ENCODE measurements at places on chromosomes 2 and 18. TPM values are rescaled to one million over a fixed set of nuclear protein-coding genes. Genes with fewer than 3 reads are reported as not detected.

DNA sequence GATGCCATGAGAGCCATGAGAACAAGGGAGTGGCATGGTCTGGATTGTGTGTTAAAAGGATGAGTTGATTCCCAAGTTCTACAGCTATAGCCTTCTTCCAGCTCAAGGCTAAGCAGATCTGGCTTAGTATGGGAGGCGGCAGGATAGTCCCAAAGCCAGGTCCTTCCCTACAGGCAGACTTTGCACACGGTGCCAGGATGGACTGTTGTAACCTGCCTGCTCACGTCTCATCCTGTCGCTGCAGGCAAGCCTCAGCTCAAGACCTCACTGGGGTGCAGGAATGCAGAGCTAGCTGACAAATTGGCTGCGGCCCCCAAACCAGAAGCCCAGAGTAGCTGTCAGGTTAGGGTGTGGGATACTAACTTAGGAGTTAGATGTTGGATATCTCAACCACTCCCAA is 28.8 kb upstream of the IGFBP5 start:
- DNase-seq: no peak

- DNase-seq: no peak
These were observed 871.8 kb downstream of the SUCLG1 start for GRCh38 chr2:83587309-83587708.

DNA sequence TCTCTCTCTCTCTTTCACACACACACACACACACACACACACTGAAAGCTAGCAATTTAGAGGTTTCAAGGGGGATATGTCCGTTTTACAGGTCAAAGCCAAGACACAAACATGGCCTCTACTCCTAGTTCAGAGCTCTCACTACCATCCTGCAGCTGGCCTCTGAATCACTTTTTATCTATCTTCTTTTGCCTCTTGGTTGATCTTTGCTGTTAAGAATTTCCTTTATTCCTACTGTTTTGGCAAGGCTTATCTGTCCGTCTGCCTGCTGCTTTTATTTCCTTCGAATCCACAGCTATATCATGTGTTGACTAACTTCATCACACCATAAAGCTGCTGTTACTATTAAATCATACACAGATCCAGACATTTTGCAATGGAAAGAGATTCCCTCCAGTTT is 543.0 kb downstream of the PLCL1 start:
- DNase-seq: no peak

DNA sequence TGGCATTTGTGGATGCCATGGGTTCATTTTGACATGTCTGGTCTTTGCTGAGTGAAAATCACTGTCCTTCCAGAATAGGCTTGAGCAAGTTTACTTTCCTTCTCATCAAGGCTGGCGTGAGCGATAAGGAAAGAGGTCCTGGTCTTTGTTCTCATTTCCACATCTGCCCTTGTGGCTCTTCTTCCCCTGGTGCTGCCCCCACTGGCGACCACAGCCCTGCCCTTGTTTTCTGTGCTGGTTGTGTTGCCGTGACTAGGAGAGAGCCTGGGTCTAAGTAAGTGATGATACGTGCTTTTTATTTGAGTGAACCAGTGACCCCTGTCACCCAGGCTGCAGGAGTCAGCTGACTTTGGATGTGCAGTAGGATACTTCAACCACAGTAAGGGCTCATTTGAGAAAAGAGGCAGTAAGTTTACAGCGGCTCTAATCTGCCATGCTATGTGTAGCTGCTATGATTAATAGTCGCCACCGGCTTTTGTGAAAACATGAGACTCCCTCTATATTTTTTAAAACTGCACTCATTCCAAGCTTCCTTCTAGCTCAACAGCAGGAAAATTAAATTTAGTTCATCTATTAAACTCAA is 441.7 kb downstream of the RNF144A start:
- no peak for DNase-seq

- DNase-seq: no peak
These were observed 1.8 kb downstream of the RETREG2 start for GRCh38 chr2:219179601-219180465.

DNA sequence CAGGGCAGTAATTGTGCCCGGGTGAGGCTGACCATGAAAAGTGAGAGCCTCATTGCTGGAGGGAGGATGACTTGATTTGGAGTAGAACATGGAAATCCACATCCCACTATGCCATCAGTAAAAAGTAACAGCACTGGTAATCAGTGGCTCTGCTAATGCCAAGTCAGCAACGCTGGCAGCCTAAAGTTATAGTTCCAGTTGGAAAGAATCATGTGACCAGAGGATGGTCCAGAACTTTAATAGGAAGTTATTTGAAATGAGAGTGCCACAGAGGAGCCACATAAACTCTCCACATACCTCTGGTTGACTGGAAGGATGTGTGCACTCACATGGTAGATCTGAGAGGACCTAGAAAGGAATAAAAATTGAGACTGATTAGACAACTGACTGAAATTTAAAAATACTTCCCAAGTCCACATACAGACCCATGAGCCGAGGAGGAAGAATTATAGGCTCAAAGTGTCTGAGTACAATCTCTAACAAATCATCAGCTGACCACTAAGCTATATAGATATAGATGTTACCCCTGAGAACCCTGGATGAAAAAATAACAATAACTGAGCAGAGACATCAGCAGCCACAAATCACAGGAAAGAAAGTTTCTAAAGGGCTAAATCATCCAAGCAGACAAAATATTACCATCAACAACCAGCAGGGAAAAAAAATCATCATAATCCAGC is 346.8 kb downstream of the STK39 start:
- no peak for DNase-seq

DNA sequence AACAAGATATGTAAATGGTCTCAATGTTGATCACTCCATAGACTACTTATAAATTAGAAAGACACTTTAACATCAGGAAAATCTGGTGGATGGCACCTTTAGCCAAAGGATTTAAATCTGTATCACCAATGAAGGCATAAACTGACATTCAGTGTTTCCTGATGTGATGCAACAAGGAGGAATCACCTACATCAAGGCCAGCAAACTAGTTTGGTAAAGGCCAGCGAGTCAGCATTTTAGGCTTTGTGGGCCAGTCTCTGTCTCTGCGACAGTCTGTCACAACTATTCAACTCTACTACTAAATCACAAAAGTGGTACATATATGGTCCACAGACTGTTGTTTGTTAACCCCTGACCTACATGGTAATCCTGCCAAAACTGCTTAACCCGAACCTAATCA is 33.3 kb downstream of the C2orf76 start:
- DNase-seq: no peak

DNA sequence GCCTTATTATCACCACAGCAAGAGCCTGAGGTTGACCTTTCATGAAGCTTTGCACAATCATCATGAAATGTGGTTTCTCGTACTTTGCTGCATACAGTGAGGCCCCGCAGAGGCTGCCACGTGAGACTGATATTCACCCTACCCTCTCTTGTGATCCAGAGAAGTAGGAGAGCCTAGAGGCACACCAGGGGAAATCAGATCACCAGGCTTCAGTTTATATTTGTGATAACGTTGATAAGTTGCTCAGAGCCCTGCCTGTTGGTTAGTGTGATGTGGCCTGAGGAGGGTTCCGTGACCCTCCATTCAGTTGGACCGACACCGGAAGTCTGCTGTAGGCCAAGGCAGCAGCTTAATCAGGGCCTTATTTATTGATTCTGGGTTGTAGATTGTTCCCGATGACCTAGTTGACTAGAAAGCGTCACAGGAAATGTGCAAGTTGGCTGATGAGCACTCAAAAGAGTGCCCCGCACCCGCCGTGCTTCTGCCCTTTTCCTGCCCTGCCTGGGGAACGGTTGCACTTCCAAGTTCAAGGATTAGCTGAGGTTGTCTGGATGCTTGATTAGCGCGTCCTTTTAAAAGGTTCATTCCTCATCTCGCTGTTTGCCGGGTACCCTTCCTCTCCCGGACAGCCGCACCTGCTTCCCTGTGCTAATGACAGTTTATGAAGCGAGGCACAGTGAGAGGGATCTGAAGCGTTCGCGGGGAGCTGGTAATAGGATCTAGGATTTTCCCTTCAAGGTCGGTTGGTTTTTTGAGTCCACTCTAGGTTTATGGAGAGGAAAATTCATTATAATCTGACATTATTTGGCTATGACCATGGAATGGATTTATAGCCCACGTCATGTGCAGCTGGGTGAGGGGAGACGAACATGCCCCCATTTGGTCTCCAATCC is 146.4 kb downstream of the SH3RF3 start:
- DNase-seq: no peak

DNA sequence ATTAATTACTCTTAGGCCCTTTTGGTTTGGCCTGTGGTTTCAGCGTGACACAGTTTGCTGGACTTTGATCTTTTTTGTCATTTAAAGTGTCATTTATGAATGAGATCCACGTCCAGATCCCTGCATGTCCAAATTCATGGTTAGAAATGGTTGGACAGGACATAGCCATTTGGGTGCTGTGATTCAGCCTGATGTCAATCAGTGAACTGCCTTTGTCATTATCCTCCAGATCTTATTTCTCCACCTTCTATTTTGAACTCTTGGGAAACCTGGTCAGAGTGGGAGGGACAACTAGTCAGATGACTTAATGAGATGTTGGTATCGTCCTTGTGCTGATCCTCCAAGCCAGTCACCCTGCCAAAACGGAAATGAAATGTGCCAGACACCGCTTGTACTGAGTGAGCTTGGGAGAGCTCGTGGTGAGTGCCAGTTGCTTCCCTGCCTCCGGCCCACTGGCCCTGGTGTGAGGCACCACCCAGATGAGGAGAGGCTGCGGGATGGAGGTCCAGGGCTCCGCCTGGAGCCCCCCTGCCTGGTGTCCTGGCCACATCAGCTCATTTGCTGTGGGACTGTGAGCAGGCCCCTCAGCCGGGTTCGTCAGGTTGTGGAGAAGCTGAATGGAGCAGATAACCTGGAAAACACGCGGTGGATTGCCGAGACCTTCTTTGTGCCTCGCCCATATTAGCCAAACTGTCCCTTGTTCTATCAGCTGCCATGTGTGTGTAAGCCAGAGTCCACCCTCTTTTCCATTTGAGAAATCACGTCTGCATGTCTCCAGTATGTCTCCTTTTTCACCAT is 70.1 kb downstream of the DGKD start:
- no peak for DNase-seq

Gene LBH
- total RNA-seq: 208 TPM

Gene NEB
- total RNA-seq: 10.9 TPM

Gene PSMA8
- not detected for total RNA-seq

Gene COL4A3
- total RNA-seq: 1.6 TPM
